ENCODE measurements at places on chromosomes 3 and 15.

- DNase-seq = no peak
Measured at GRCh38 chr15:72751751-72752455, 31.7 kb downstream of the ADPGK start.

DNA sequence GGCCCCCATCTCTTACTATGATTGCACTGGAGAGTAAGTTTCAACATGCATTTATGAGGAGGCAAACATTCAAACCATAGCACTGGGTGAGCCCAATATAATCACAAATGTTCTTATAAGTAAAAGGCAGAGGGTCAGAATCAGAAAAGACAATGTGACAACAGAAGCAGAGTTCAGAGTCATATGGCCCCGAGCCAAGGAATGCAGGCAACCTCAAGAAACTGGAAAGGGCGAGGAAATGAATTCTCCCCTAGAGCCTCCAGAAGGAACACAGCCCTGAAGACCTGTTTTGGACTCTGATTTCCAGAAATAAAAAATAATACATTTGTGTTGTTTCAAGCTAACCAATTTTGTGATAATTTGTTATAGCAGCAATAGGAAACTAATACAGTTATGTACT lies 81.3 kb upstream of the ABI3BP start:
- no peak for DNase-seq

- no peak for DNase-seq
Measured at GRCh38 chr3:54515441-54516213, 393.3 kb downstream of the CACNA2D3 start.

- no peak for DNase-seq
Measured at GRCh38 chr15:73926219-73927002, at the start of gene LOXL1. Gene LOXL1 (plus strand): TSS chr15:73926462. CDS start chr15:73926784, 322 bp downstream.

- DNase-seq = no peak
Measured at GRCh38 chr3:69936266-69936665, 63.3 kb upstream of the SAMMSON start.

GRCh38 chr3:30476368-30477084 lies 129.9 kb upstream of the TGFBR2 start:
- no peak for DNase-seq

- DNase-seq = no peak
Measured at GRCh38 chr15:22918056-22918455, 62.1 kb downstream of the CYFIP1 start.

DNA sequence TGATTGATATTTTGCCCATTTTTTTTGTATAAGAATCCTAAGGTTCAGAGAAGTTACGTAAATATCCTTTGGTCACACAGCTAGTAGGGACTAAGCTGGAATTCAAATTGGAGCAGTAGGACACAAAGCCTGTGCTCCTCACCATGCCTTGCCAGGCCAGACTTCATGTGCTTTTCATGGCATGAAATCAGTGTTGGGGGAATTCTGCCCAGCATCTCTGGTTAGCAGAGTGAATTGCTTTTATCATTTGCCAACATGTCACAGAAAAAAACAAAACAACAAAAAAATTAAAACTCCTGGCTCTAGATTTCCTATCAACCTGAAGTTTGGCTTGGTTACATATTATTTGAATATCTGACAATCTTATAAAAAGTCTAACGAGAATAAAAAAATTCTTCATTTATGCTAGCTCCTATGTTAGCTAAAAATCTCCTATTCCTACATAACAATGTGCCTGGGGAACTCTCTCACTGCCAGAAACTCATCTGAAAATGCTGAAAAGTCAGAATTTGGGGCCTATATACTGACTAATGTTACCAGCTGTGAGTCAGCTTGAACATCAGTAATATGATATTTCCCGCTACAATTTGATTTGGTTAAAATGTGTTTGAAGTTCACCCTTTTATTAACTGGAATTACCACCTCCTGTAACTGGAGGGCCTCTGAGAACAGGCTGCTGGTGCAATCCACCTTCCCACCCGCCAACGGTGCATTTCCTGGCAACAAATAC lies 141.7 kb downstream of the TIGIT start:
- no peak for DNase-seq

DNA sequence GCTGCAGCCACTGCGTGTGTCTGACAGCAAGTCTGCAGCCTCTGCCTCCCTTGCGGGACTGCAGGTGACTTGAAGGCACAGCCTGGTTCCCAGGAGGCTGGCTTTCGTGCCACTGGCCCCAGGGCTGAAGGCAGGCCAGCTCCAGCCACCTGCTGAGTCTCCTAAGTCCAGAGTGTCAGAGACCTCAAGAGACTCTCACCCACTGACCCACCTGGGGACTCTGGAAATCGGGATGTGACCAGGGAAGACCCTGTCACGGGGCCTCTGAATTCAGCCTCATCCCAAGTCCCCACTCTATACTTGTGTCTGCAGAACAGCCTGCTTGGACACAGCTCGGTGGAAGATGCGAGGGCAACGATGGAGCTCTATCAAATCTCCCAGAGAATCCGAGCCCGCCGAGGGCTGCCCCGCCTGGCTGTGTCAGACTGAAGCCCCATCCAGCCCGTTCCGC lies 16.3 kb downstream of the ISG20 start:
- DNase-seq = no peak

GRCh38 chr3:36812240-36812639 lies 47.9 kb upstream of the DCLK3 start:
- no peak for DNase-seq

DNA sequence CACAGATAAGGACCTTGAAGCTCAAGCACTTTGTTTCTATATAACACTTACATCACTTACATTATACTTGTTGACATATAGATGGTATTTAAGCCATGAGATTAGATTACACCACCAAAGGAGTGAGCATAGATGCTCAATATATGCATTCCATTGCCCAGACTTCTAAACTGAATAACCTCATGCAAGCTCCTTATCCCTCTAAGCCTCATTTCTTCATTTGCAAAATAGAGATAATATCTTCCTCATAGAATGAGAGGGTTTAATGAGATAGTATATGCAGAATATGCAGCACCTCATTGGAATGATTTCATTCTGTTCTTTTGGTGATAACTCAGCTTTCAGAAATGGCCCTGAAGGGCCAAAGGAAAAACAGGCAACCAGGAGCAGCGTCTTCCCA lies 18.5 kb downstream of the NLGN1 start:
- DNase-seq = no peak

GRCh38 chr3:48826451-48826850 lies 21.2 kb downstream of the PRKAR2A start:
- DNase-seq = no peak

GRCh38 chr15:62546628-62547027 lies 381.5 kb upstream of the C2CD4B start:
- no peak for DNase-seq

DNA sequence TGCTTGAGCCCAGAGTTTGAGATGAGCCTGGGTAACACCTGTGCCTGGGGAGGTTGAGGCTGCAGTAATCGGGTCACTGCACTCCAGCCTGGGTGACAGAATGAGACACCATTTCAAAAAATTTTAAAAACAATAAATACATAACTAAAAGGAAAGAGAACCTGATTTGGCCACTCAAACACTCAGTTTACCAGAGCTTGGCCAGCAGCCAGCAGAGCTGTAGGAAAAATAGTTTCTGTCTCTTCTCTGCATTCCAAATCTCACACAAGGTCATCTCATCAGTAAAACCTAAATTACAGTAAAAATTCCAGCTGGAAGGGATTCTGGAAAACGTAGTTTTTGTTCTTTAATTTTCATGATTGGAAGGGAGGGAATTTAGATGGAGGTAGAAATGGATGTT lies 7.8 kb upstream of the PPM1L start:
- DNase-seq = no peak

DNA sequence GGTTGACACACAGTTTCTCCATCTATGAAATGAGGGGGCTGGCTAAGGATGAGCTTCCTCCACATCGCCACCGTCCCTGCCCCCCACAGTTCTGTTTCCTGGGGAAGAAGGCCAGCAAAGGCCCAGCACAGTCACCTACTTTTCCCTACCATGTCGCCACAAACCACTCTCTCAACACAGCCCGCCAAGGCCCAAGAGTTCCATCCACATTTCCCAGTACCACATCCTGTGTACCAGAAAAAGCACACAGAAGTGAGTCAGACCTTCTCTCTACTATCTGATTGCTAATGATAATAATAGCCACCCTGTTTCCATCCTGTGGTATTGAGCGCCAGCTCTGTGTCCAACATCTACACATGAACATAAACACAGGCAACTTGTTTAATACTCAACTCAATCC lies 30.3 kb upstream of the C15orf39 start:
- DNase-seq = no peak

- peak; percentile 25 for DNase-seq
Measured at GRCh38 chr3:98482717-98483482, 14.6 kb upstream of the OR5K2 start.

- DNase-seq = no peak
Measured at GRCh38 chr3:57569859-57570450, 13.9 kb downstream of the PDE12 start.

GRCh38 chr3:88150806-88151205 lies 1.0 kb downstream of the C3orf38 start:
- DNase-seq = peak; percentile 43

DNA sequence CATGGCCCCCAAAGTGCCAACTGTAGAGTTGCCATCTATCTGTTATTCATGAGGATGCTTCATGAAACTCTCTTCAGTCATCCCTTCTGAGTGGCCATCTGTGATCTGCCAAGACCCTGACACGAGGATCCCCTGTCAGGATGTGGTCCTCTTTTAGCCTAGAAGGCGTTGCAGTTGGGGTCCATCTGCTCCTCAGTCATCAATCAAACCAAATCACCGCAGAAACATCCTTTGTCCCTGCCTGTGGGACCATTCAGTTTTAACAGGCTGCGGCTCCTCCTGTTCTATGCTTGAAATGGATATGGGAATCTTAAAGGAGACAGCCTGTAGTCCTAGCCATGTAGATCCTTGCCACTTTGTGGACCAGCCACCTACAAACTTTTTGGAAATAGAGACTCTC lies 5.9 kb upstream of the RPS27L start:
- no peak for DNase-seq

DNA sequence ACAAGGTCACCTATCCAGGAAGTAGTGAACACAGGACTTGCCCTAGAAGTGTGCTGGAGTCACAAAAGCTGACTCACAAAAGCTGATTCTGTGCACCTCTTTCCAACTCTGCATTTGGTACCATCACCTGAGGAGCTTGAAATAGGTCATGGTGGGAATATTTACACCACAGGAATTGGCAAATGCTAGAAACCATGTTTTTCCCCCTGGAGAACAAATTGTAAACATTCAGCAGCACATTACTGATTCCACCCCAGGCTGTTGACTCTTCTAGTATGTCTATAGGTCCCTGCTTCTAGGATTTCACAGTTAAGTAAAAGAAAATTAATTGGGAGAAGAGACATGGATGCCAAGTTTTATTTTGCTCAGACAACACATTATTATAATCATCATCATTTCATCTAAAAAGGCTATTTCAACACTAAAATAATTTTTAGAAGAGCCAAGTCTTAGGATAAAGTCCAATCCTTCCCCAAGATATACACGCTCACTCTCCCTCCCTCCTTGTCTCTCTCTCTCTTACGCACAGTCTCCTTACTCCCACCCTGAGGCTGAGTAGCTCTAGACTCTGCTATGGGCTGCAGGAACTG lies 24.7 kb downstream of the CACNA2D2 start:
- no peak for DNase-seq

DNA sequence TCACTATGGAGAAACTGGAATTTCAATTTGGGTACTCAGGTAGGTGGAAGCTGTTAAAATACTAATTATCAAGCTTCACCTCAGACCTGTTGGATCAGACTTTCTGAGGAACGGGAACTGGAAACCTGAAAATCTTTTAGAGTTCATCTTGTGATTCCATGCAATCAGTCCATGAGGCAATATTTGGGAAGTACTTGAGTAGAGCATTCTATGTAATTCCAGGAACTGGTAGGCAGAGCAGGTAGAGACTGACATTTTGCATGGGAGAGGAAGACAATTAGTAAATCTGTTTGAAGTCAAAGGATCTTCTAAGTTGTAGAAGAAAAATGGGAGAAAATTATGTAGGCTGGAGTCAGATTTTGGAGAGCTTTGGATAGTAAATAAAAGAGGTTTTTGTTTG lies 43.1 kb downstream of the FGF7 start:
- no peak for DNase-seq

- peak; percentile 34 for DNase-seq
Measured at GRCh38 chr15:80999623-81000036, 1.1 kb upstream of the TLNRD1 start.

DNA sequence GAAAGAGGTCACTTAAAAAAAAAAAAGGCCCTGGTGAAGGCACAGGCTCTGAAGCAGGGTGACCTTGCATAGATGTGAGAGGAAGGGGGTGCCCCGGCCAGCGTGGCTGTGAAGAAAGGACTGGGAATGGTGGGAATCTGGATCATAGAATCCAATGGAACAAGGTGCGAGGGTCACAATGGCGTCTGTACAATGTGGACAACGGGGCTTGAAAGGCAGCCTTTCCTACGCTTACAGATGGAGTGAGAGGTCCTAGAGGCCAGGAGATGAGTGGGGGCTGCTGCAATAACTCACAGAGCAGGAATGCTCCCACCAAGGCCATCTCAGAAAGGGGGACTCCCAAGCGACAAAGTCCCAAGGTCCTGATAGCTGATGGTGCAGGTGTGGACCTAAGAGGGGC lies 162.2 kb downstream of the ATP10A start:
- no peak for DNase-seq

GRCh38 chr3:127749361-127749760 lies 73.0 kb downstream of the MGLL start:
- no peak for DNase-seq

Data from NAMALWA (cell line).